ENCODE measurements at places on chromosomes 3 and 15.

- no peak for DNase-seq
Measured at GRCh38 chr3:94967196-94967595, 904.3 kb downstream of the NSUN3 start.

GRCh38 chr3:184241447-184242296 lies 7.1 kb downstream of the ALG3 start:
- DNase-seq = no peak

- no peak for DNase-seq
Measured at GRCh38 chr15:82647835-82648256, 683 bp upstream of the CPEB1 start.

DNA sequence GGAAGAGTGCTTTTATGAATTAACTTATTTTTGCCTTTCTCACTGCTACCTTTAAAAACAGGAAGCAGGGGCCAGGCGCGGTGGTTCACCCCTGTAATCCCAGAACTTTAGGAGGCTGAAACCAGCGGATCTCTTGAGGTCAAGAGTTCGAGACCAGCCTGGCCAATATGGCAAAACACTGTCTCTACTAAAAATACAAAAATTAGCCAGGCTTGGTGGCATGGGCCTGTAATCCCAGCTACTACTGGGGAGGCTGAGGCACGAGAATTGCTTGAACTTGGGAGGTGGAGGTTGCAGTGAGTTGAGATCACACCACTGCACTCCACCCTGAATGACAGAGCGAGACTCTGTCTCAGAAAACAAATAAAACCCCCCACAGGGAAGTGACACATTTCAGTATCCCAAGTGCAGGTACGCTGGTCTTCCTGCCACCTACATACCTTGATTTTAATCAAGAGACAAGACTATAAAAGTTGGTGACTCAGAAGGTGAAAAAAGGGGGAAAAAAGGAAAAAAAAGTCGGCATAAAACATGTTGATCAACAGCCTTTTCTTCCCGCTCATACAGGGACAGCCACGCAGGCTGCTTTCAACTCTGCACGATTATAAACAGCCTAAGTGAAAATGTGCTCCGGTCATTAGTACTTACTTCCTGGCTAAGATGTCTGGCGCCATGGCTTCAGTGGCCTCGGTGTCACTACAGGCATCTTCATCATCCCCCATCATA lies 18.8 kb downstream of the PPP1R2 start:
- no peak for DNase-seq

GRCh38 chr3:10437272-10437994 lies 68.0 kb downstream of the ATP2B2 start:
- DNase-seq = peak; percentile 69

DNA sequence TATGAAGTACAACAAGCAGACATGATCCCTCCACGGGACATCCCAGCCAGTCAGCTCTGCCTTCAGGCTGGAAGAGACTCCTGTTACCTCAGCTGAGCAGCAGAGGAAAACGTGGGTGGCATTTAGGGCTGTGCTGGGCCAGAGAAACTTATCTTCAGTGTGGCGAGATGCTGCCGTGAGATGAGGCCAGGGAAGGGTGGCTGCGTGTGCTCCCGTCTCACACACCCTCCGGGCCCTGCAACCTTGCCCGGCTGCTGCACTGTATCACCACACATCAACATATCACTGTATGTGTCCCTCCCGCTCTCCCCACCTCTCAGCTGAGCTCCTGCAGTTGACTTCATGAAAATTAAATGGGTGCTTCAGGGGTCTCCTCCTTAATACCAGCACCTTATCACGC lies 23.4 kb downstream of the BMF start:
- DNase-seq = no peak

- no peak for DNase-seq
Measured at GRCh38 chr3:18772699-18773305, 347.7 kb upstream of the SATB1 start.

DNA sequence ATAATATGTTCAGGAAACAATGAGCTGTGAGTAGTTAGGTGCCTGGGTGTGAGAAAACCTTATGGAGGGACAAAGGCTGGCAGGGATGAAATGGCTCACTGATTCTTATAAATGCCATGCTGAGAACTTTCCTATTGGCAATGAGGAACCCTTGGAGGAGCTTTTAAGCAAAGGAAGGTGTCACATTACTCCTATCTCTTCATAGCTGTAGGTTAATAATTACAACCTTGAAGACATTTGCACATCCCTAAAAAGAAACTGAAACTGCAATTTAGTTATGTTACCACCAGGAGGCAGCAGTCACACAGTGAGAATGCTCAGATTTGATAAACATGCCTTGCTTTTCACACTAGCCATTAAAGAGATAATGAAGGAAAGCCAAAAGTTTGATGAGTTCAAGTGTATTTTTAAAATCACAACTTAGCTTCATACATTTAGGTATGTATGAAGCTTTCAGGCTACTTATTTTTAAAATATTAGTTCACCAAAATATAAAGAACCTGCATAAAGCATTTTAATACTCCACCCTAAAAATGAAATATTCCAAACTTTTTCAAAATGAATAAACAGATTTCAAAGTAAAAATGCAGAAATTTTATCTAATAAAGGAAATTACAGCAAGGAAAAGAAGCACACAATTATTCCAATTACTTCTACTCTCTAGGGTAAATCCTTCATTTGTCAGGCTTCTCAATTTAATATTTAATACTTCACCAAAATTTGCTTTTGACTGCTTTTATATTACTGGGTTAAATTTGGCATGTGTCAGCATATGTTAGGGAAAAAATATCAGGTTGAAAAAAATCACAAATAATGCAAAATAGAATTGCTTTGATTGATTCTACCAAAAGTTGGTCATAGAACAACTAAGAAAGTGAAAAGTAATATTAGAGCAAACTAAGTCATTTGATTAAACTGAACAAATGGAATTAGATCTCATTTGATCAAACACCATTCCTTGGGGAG lies 136.9 kb upstream of the SLC2A2 start:
- DNase-seq = no peak

- DNase-seq = peak; percentile 49
Measured at GRCh38 chr3:188861842-188862744, 309.7 kb upstream of the TPRG1 start.

GRCh38 chr3:139537361-139537760 lies 2.2 kb downstream of the RBP1 start:
- DNase-seq = peak; percentile 76

DNA sequence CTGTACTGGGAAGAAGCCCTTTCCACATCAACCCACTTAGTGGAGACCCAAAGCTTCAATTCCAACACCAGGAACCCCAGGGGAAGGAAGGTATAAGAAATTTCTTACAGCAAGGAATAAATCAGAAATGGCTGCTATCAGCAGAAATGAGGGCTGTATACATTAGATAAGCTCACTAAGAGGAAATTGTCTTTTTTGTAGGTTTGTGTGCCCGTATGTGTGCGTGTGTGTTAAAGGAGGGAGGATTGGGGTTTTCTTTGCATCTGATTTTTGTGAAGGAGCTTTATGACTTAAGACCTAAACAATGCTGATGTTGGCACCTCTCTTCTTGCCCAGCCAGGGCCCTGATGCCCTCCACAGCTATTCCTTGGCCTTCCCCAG lies 18.6 kb downstream of the ARRDC4 start:
- no peak for DNase-seq

- no peak for DNase-seq
Measured at GRCh38 chr3:193727089-193727488, 134.1 kb downstream of the OPA1 start.

DNA sequence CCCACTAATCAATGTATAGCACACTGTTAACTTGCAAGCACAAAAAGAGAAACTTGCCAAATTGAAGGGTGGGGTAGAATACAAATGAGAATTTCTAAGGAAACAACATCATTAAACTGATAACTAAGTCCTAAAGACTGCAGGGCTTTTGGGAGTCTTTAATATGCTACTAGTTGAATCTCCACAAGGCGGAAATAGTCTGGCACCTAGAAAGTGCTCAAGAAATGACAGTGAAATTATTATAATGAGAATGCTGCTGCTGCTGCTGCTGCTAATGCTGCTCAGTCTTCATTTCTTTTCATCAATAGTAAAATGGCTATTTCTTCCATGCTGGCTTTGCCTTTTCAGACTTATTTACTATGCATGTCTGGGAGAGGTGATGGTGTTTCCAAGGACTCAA lies 91.8 kb downstream of the BTD start:
- no peak for DNase-seq

DNA sequence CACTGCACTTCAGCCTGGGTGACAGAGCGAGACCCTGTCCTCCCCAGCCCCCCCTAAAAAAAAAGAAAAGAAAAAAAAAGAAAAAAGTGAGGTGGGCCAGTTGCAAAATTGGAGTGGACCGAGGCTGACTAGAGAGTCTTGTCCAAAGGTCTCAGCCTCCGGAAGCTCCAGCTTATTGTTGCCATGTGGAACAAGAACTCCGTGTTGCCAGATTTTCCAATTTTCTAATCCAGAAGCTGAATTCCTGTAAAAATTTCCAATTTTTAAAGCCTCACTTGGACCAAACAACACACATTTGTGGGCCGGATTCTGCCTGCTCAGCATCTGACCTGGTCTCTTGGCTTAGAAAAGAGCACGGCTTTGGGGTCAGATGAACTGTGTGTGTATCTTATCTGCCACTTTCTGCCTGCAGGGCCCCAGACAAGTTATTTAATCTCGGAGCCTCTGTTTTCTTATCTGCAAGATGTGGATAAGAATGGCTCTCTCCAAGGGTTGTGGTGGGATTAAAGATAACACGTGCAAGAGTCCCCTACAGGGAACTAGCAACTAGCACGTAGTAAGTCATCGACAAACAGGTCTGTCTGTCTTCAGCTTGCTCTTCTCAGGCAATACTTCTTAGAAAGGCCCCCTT lies 73.7 kb upstream of the TLE3 start:
- no peak for DNase-seq

DNA sequence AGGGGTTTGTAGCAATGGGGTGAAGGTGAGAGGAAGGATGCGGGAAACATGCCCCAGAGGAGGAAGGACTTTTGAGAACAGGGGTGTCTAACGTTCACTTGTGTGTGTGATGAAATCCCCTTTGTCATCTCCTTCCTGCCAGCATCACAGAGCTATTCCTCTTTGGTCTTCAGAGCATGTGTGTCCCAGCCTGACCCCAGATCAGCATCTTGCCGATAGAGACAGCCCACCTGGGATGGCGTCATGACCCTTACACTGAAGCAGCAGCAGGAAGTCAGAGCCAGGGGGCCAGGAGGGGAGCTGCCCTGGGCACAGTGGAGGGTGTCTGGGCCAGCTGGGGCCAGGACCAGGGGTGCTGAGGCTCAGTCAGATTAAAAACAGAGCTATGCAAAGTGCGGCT lies 29.9 kb upstream of the GRIP2 start:
- peak; percentile 8 for DNase-seq

DNA sequence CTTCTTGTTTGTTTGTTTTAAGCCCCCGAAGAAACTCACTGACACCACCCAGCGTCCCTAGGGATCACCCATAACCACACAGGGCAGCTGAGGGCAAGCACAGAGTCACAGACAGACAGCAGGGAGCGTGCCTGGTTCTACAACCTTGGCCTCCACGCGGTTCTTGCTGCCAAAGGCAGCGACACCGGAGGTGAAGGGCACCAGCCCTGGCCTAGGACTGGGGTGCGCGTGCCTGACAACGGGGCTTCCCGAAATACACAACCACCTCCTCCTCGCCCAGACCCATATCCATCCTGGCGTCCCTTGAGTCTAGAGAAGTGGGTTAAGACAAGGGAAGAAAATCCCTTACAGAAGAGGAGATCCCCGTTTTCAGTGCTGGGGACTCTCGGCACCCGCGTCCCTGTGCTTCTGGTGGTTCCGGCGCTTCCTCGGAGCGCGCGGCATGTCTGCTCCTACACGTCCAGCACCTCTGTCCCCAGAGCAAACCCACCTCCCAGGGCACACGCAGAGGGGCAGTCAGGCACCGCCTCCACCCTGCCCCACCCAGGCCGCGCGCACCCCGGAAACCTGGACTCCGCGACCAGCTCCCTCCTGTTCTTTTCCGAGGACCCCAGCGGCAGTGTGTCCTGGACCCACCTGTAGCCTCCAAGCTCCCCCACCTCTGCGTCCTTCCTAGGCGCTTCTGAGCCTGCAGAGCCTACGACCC lies 911 bp downstream of the RFTN1 start:
- peak; percentile 13 for DNase-seq

GRCh38 chr3:17290894-17291293 lies 406.1 kb downstream of the PLCL2 start:
- no peak for DNase-seq

DNA sequence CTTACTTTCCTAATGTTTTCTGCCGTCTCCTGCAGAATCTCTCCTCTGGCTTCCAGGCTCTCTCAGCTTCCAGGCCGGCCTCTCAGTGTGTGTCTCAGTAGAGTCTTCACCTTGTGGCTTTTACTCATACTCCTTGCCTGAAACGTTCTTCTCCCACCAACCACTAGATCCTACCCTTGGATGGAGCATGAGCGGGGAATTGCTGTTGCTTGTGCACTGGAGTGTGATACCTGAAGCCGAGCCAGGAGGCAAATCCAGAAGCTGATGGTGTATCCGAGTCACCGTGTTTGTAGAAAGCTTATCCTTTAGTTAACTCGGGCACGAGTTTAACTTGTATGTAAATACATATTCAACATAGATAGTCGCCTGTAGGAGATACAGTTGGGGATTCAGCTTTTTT lies 285.0 kb upstream of the C2CD4B start:
- DNase-seq = no peak

DNA sequence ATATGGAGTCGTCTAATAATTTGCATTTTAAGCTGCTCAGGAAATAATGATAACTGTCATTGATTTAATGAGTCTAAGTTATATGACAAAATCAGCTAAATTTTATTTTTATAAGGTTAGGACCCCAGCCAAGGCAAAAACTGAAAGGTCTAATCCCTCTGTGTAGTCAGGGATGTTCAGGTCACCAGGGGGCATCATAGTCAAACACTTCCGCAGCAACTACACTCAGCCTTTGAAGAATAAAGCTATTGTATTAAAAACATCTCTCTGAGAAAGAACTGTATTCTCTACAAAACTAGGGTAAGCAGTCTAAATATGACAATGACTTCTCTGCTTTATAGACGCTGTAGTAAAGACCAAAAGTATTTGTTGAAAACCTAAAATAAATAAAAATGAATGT lies 15.0 kb downstream of the INTS14 start:
- no peak for DNase-seq

GRCh38 chr3:196712514-196713413 lies 587 bp downstream of the PIGX start:
- DNase-seq = peak; percentile 44

GRCh38 chr3:197518881-197519421 lies 36.8 kb downstream of the BDH1 start:
- no peak for DNase-seq

GRCh38 chr3:135865085-135865484 lies 100.4 kb upstream of the PPP2R3A start:
- peak; percentile 15 for DNase-seq

- DNase-seq = peak; percentile 97
Measured at GRCh38 chr15:39426552-39427532, 154.0 kb upstream of the THBS1 start.
